ENCODE measurements at places on chromosomes 3 and 15.

DNA sequence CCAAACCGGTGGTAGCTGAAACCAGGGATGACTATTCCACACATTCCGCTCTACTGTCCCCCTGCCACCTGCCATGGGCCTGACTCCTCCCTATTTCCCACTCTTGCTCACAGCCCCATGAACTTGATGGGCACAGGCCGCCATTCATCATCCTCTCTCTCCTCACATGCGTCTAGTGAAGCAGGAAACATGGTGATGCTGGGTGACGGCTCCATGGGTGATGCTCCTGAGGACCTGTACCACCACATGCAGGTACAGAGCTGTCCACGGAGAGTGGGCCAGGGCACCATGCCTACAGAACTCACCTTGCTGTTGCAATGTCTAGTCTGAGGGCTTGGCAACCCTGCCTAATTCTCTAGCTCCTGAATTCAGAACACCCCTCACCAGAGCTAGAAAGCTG is 23.3 kb upstream of the MANF start:
- no peak for DNase-seq

DNA sequence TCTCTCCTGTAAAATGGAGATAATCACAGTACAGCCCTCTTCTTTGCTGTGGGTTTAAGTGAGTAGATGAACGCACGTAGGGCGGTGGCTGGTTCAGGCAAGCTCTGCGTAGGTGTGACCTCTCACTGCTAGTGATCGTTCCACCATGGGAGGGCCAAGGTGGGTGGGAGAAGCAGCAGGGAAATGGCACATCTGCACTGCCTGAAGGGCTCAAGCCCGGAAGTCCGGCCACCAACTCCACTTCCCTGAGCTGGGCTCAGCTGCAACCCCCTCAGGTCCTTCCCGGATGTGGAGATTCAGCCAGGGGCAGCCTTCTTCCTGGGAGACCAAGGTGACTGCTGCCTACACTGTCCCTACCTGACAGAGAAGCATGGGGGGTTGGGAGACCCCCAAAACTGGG is 102.9 kb downstream of the ADCY5 start:
- DNase-seq, result no peak

GRCh38 chr3:4852780-4853748 is 126.2 kb upstream of the BHLHE40 start:
- no peak for DNase-seq

DNA sequence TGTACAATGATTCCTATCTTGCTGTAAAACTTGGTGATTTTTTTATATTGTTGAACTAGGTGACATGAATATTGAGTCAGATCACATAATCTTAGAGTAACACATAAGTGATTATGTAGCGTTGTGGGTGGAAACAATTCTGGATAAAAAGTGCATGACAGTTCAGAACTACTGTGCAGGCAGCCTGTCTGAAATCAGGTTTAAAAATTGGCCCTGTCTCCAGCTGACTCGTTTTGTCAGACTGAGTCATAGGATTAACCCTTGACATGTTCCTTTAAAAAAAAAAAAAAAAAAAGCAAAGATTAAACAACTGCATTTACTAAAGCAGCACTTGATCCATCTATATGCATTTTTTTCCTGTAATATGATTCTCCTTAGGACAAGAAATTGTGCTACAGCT is 160.0 kb upstream of the CGNL1 start:
- peak; percentile 56 for DNase-seq

GRCh38 chr3:24451461-24452099 is 43.1 kb downstream of the THRB start:
- no peak for DNase-seq

- DNase-seq, result no peak
Observed at GRCh38 chr3:118808723-118809122, 225.9 kb downstream of the IGSF11 start.

DNA sequence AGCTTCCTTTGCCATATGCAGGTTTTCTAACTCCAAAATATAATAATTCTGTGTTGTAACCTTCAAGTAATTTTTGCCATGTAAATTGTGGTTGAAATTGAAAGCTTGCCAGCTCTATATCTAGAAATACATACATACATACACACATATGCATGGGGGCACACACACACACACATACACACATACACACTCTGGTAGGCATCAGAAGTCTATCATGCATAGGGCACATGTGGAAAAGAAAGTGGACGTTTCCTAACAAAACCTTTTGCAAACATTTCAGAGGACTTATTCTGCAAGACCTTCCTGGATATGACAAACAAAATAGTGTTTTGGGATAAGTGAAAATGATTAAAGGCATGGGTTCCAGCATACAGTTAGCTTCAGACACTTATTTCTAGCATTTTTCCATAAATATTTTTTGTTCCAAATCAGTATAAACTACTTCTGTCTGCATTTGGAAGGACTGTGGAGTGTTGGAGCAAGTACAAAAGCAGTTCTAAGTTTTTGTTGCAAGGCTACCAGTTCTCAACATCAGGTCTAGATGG is 578.9 kb downstream of the RBMS3 start:
- DNase-seq, result no peak

GRCh38 chr3:97967966-97968365 is 4.3 kb downstream of the RIOX2 start:
- DNase-seq, result no peak

DNA sequence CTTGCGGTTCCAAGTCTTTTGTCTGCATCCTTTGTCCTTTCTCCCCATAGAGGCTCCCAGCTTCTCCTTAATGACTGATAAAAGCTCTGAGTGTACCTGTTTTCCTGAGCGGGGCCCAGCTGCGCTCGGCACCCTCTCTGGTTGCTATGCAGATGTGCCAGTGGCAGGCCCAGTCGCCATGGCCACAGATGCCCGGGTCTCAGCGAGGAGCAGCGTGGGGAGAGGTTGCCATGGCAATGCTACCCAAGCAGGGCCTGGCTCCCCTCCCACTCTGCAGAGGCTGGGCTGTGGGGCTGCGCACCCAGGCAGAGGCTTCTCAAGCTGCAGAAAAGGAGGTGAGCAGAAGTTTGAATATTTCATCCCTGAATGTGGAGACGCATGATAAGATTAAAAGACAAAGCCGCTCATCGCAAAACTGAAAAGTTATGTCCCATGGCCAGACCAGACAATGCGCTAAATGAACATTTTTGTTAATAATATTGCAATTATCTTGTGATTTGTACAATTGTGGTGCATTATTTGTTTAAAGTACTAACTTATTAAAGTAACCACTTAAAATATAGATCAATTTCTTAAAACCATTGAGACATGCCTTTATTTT is 66.1 kb downstream of the TPRA1 start:
- no peak for DNase-seq

DNA sequence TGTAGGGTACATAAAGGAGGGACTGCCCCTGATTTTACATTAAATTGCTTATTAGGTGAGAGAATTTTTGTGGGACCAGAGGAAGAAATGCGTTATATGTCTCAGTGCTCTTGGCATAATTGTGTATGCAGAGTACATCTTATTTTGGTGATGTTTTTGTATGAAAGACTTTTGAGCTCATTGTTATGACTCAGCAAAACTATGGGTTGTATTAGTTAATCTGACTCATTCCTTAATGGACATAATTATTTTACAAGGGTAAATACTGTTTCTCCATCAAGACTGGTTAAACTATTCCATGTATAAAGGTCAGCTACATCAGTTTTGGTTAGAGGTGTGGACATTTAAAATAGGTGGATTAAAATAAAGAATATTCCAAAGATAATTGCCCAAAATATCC is 156.8 kb downstream of the ALCAM start:
- DNase-seq, result no peak

DNA sequence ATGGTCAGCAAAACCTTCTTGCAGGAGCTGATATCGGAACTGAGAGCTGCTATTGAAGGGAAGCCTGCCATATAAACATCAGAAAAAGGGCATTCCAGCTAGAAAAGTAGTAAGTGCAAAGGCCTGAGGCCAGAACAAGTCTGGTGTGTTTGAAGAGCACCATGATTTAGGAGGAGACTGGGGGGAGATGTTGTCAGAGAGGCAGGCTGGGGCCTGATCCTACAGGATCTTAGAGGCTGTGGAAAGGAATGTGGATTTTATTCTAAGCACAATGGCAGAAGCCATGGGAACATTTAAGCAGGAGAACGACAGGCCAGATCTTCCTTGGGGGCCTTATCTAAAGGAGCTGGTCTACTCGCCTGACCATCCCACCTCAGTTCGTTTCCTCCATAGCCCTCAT is 5.1 kb upstream of the MUC13 start:
- no peak for DNase-seq

DNA sequence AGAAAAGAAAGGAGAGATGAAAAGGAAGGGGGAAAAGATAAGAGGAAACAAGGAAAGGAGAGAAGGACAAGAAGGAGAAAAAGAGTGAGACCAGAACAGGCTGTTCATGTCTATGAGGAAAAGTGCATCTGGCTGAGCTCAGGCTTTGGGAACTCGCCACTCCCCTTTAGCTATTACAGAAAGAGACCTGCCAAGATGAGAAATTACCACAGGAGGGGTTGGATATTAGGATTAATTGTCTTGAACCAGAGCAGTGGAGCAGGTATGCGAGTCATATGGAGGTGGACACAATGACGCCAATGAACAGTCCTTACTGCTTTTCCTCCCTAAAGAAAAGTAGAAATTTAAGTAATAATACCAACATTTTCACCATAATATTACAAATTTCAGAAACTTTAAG is 577.0 kb upstream of the ARRDC4 start:
- no peak for DNase-seq

Measured in fibroblast of skin of left biceps (primary cell).